Esophagus squamous epithelium (tissue), 5 donors: ENCODE measurements at places on chromosomes 12 and 14. TPM values are rescaled to one million over a fixed set of nuclear protein-coding genes. Genes with fewer than 3 reads are reported as not detected.

GRCh38 chr12:51860986-51861385, 12.5 kb upstream of the FIGNL2 start:
- DNase-seq: no peak

GRCh38 chr12:25286837-25287236, 36.1 kb upstream of the KRAS start:
- DNase-seq: no peak

DNA sequence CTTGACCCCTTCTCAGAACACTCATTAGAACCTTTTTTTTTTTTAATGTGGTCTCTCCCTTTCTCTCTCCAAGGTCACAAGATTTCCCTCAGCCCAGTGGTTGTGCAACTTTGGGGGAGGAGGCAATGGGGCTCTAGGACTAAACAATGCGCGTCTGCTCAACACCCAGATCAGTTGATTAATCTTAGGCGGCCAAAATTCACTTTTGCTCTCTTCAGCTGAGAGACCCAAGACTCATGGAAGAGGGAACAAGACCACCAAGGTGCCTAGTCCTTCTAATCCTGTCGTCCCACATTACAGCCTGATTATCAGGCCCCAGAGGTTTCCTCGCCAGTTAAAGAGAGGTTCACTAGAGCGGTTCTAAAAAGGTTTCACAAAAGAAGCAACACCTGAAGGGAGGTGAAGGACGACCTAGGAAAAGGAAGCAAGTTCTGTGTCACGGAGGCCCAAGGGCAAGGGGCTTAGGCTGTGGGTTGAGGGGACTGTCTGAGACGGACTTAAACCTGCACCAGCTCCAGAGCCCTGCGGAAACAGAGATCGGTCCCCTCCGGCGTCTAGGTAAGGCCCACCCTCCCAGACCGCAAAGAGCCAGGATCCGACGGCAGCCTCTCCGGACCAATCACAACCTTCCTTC, 824 bp upstream of the TARBP2 start:
- no peak for DNase-seq

- DNase-seq: no peak
These were observed 87.4 kb downstream of the GTF2A1 start for GRCh38 chr14:81133400-81133799.

- DNase-seq: no peak
These were observed 5.0 kb upstream of the FBRSL1 start for GRCh38 chr12:132484891-132485441.

DNA sequence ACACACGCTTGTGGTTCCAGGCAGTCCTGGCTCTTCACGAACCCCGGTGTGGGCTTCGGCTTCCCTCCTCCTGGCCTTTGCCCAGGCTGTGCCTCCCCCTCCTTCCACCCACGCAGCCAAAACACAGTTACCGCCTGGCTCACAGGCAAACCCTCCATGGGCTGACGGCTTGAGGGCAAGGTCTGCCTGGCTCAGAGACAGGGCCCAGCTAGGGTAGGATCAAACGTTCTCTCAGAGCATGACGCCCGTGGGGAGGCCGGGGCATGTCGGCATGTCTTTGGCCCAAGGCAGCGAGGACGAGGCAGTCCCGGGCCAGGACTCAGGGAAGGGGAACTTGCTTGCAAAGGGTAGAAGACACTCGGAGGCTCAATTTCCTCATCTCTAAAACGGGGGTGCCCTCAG, 2.1 kb downstream of the SLC25A47 start:
- no peak for DNase-seq

GRCh38 chr14:55097881-55098560, 31.0 kb upstream of the LGALS3 start:
- DNase-seq: no peak

DNA sequence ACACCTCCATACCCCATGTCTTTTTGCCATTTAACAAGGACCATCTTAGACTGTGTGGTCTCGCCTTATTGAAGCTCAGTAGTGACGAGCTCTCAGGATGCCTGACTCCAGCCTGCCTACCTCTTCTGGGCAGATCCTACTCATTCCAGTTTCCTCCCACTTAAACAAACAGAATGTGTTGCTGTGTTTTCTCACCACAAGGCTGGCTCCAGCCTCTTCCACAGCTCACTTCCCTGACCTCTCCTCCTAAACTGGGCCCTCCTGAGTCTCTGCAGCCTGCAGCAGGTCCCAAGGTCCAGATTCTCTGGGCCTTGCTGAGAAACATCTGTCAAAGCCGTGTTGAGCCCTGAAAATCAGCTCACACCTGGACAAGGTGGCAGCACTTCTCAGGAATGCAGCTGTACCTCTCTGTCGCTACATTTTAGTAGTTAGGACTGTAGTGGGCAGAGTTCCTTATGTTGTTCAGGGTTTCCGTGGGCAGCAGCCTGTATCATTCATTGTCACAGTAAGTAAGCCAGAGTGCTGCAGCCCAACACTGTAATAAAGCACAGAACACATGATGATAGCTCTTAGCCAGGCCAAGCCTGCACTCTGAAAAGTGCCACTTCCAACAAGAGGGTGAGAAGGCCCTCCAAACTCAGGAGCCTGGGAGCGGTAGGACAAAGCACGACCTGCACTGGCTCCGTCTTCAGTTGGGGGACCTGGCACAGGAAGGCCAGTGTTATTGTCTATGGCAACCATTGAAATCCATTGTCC, 68.5 kb downstream of the NKX2-1 start:
- DNase-seq: no peak

- no peak for DNase-seq
These were observed 17.2 kb upstream of the ARID4A start for GRCh38 chr14:58280954-58281787.

KRT83 gene
- not detected for total RNA-seq

CLEC9A gene
- not detected for total RNA-seq

GZMH gene
- total RNA-seq: not detected

RCOR1 gene
- total RNA-seq: 40.4 TPM
